ENCODE measurements at places on chromosomes 2 and 18.
A peak's percentile ranks its signal among the peaks of the same experiment; 100 is the strongest.

GRCh38 chr2:27494284-27494943 lies 586 bp downstream of the FNDC4 start:
- peak; percentile 48 for DNase-seq

DNA sequence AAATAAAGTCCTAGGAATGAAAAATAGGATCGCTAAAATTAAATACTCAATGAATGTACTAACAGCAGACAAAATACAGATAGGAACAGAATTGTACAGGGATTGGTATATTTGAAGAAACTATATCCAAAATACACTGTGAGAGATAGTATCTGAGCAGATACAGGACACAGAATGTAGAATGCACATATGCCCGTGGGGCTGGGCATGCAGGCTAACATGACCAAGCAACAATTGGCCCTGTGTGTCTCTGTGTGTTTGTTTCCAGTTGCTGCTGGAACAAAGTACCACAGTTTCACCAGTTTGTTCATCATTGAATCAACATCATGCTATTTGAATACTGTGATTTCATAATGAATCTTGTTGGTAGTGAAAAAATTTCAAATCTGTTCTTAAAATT lies 127.6 kb downstream of the PMAIP1 start:
- no peak for DNase-seq

DNA sequence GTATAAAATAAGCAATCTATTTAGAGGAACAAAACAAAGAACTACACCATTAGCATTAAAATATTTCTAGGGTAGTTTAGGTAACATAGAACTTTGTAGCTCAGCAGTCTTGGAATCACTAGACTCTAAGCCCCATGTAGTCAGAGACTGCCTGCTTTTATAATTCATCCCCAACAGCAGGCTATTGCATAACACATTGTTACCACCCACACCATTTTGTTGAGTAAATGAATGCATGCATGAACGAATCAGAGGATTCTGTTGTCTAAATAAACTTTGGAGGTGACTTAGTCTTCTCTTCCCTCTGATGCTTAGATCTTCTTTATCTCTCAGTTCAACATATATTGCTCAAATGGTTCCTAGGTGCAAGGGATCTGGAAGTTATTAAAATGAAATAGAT lies 167.6 kb upstream of the TNP1 start:
- DNase-seq: no peak

- DNase-seq: no peak
These were observed 398 bp downstream of the CRYBA2 start for GRCh38 chr2:218992703-218993344.

- DNase-seq: no peak
These were observed 182.4 kb downstream of the ALPK2 start for GRCh38 chr18:58446391-58447060.

GRCh38 chr18:10230072-10230471 lies 224.4 kb upstream of the APCDD1 start:
- no peak for DNase-seq

DNA sequence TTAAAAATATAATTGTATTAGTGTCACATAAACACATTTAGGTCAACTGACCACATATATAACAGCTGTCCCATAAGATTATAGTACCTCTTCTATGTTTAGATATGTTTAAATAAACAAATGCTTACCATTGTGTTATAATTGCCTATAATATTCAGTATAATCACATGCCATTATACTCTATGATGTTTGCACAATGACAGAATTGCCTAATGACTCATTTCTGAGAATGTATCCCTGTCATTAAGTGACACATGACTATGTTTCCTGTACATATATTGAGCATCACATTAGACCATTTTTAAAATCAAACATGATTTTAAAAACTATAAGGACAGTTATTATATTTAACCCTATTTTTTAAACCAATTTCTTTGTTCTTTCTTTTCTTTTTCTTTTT lies 89.8 kb downstream of the HS6ST1 start:
- DNase-seq: no peak

DNA sequence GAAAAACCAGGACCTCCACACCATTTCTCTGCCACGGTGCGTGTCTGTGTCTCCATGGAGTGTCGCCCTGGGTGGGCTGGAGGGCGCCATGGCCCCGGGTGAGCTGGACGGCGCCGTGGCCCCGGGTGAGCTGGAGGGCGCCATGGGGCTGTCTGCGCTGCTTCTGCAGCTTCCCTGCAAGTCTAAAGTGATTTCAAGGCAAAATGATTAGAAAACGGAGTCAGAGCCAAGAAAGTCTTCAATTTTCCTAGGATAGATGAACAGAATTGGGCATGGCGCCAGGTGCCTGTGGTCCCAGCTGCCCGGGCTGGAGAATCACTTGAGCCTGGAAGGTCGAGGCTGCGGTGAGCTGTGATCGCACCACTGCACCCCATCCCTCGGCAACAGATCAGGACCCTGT lies 27.7 kb upstream of the NFATC1 start:
- no peak for DNase-seq

DNA sequence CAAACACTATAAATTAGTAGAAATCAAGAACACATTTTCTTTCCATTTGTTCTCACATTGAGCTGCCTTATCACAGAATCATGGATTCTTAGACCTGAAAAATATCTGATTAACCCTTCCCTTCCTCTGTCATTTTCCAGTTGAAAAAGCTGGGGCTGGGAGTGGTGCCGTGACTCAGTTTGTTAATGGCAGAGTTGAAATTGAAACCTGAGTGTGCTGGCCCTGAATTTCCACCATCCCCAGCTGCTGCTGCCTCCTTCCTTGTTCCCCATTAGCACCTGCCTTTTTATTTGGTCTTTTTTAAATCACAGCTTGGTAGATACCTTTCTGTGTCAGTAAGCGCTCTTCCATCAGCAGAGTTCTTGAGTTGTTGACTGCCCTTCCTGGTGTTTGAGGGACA lies 10.6 kb downstream of the FARP2 start:
- DNase-seq: no peak

DNA sequence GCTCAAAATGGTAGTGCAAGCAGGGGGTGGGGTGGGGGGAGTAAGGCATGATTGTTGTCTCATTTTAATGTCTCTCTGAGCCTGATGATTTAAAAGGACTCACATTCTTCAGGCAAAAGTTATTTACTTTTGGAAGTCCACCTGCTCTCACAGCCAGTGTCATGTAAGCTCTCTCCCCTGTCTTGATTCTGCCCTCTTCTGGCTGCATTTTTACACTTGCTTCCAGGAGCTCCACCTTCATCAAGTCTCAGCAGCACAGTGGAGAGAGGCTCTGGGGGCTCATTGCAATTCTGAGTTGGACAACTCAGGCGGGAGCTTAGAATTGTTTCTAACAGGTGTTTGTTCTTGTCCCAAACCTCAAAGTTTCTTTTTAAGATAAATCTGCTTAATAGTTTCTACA lies 39.2 kb downstream of the GNAL start:
- no peak for DNase-seq

GRCh38 chr2:64831977-64832328 lies 157.2 kb upstream of the SLC1A4 start:
- no peak for DNase-seq

- no peak for DNase-seq
These were observed 751.2 kb downstream of the CNTNAP5 start for GRCh38 chr2:124776332-124776731.

GRCh38 chr2:26745609-26746327 lies 18.3 kb upstream of the SLC35F6 start:
- DNase-seq: peak; percentile 76

- DNase-seq: no peak
These were observed 19.6 kb upstream of the SULT1C3 start for GRCh38 chr2:108220191-108220590.

DNA sequence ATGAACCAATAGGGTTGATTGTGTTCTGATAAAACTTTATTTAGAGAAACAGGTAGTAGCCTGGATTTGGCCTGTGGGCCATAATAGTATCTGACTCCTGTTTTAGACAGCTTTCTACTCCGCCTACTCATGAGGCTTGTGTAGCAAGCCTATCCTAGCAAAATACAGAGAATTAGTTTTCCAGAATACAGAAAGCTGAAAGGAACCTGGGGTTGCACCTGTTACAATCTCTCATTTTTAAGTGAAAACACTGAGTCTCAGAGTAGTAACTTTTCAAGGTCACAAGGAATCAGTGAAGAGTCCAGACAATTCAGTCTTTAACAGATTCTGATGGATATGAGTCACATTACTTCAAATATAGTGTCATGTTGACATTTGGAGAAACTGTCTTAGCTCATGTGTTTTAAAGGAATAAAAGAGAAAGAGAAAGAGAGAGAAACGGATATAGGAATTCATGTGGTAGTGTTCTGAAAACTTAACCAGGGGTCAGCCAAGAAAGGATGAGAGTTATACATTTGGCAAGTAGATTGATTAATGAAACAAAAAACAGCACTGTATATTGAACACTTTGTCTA lies 17.0 kb downstream of the ARHGAP28 start:
- DNase-seq: no peak

GRCh38 chr2:176446718-176447414 lies 177.6 kb downstream of the MTX2 start:
- DNase-seq: no peak

- DNase-seq: no peak
These were observed 8.7 kb downstream of the CAPG start for GRCh38 chr2:85401464-85401805.

DNA sequence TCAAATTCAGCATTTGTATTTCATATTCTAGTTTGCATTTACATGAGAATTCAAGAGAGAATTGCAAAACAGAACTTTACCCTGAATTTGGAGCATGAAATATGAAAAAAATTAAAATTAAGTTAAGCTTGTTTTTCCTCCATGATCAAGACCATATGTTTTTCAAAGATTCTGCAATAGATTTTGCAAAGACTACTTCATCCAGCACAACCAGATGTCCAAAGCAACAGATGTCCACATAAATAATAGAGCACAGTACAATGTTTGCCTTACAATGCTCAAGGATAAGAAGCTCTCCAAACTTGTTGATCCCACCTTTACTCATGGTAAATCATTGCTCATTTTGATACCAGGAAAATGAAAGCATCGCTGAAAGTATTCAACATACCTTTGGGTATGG lies 25.6 kb downstream of the FAP start:
- no peak for DNase-seq

DNA sequence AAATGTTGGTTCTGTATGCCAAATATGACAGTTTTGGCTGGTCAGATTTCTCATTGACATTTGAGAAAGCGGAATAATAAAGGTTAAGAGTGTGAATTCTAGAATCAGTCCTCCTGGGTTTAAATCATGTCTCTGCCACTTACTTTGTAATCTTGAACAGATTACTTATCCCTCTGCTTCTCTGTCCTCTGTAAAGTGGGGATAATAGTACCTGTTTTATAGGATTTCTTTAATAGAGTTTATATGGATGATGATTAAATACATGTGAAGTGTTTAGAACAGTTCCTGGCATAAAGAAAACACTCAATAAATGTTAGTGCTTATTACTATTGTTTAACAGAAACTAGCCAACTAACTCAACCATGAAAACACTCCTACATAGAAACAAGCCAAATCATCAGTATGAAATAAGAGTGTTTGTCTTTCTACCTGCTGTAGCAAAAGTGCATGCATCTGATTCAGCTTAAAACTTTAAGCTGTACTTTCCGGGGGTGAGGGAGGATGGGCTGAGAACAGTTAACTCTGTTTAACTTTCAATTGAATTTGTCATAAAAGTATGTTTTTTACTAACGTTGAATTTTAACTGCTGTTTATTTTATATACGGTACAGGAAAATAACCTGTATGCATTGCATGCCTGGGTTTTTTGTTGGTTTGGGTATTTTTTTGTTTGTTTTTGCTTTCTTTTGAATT lies 6.8 kb downstream of the HTR2B start:
- no peak for DNase-seq

- no peak for DNase-seq
These were observed 3.4 kb downstream of the WDFY1 start for GRCh38 chr2:223941579-223942277.

- no peak for DNase-seq
These were observed 1305.5 kb upstream of the NXPH2 start for GRCh38 chr2:140085674-140086073.

GRCh38 chr2:65402323-65402722 lies 30.1 kb downstream of the SPRED2 start:
- DNase-seq: no peak

DNA sequence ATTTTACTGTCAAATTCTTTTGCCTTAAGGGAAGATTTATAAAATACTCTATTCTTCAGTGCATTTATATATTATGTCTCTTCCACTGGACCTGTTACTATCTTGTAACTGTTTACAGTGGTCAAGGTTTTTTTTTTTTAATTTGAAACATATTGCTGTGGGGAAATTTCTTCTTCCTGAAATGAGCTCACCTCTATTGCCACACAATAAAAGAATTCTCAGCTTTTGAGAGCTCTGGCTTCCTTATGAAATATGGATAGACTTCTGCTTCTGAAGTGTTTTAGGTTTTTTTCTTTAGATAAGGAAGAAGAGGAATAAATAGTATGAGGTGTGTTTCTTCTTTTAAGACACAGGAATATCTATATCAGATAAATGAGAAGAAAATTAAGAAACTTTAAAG lies 7.7 kb downstream of the VRK2 start:
- DNase-seq: no peak

DNA sequence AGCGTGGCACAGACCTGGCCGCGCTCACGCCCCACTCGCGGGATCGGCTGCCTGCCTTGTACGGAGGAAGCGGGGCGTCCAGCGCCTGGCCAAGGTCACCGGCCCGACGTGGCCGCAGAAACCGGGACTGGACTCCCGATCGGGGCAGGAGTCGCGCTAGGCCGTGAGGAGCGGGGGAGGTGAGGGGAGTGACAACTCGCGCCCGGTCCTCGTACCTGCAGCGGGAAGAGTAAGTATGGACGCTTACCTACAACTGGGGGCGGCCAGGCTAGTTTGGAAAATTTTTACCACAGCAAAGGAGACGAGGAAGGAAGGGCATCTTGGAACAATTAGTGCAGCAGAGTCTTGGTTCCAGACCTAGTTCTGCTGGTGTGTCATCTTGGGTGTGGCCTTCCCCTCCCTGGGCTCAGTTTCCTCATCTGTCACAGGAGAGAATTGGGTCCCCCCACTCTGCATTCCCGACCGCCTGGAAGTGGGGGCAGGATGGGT lies 693 bp downstream of the UBE2F start:
- peak; percentile 30 for DNase-seq

GRCh38 chr2:11726384-11726783 lies 20.0 kb upstream of the LPIN1 start:
- DNase-seq: peak; percentile 81

DNA sequence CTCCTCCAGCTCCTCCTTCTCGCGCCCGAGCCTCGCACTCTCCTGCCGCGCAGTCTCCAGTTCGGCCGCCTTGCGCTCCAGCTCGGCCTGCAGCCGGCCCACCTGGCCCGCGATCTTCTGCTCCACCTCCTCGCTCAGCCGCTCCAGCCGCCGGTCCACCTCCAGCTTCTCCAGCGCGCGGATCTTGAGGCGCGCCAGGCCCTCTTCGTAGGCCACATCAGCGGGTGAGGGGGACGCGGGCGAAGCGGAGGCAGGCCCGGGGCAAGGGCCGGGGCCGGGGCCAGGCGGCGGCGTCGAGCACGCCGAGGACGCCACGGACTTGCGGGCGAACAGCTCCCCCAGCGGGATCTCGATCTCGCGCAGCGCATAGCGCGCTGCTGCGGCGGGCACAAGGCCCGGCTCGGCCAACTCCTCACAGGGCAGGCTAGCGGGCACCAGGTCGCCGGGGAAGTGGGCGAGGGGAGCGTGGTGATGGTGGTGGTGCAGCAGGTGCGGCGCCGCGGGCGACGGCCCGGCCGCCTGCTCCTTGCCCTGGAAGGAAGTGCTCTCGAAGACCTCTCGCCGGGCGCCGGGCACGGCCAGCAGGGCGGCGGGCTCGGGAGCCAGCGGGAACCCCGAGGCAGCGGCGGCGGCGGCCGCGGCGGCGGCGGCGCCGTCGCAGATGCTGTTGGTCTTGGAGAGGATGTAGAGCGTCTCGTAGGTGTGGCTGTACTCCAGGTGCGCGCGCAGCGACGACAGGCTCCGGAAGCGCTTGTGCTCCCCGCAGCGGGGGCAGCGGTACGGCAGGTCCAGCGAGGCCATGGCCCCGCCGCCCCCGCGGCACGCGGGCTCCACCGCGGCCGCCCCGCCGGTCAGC lies 15.2 kb downstream of the FBXO41 start:
- no peak for DNase-seq
